ENCODE measurements at places on chromosomes 4 and X. TPM values are rescaled to one million over a fixed set of nuclear protein-coding genes. Genes with fewer than 3 reads are reported as not detected.

The KCND1 gene
- total RNA-seq: 0.28 TPM

The AIMP1 gene
- total RNA-seq: 27.5 TPM

GRCh38 chr4:67344594-67345380 is 200.5 kb downstream of the CENPC start:
- H3K27ac ChIP-seq: no peak overlapping the region
- DNase-seq: no peak
- no peaks in the 10 kb centered on the region for H3K4me1 ChIP-seq
- no peaks in the 10 kb centered on the region for H3K36me3 ChIP-seq

GRCh38 chrX:120801426-120801825 is 74.2 kb downstream of the CT47B1 start:
- no peaks in the 10 kb centered on the region for H3K36me3 ChIP-seq
- no peak overlapping the region for H3K4me3 ChIP-seq
- no peak overlapping the region for H3K27ac ChIP-seq
- H3K4me1 ChIP-seq: no peaks in the 10 kb centered on the region
- no peaks in the 10 kb centered on the region for H3K27me3 ChIP-seq

DNA sequence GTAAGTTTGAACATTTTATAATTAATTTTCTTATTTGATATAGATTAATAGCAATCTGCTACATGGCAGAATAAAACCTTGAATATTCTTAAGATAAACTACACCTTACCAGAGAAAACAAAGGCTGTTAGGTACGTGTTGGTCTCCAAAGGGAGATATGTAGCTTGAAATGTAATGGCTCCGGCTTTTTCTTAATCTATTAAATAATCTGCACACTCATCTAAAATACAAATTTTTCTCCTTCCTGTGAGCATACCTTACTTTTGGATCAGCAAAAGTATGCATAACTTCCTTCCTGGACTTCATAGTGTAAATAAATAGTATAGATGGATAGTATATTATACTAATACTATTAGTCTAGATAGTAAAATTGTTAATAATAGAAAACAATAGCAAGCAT is 141.3 kb downstream of the JADE1 start:
- no peaks in the 10 kb centered on the region for H3K36me3 ChIP-seq
- H3K4me3 ChIP-seq: no peak overlapping the region
- H3K4me1 ChIP-seq: no peaks in the 10 kb centered on the region
- no peaks in the 10 kb centered on the region for H3K27me3 ChIP-seq

- H3K27me3 ChIP-seq: peaks cover 65% of the 10 kb centered on the region
- no peaks in the 10 kb centered on the region for H3K4me1 ChIP-seq
Observed at GRCh38 chr4:93828995-93829819, 654 bp downstream of the ATOH1 start.

Measured in IMR-90 (cell line).